Stimulated activated CD4-positive, alpha-beta T cell treated with anti-CD3 and anti-CD28 coated beads, TNF-alpha, amount 100 ng/mL, for 24 hours (primary cell): ENCODE measurements at places on chromosomes 16 and 17.

- peak; percentile 87 for DNase-seq
These were observed at the start of gene EPOP for GRCh38 chr17:38674749-38675615. EPOP (minus strand) TSS chr17:38674957; CDS start chr17:38674495, 462 bp downstream.

- DNase-seq: no peak
These were observed 54.2 kb upstream of the IL34 start for GRCh38 chr16:70592106-70592571.

DNA sequence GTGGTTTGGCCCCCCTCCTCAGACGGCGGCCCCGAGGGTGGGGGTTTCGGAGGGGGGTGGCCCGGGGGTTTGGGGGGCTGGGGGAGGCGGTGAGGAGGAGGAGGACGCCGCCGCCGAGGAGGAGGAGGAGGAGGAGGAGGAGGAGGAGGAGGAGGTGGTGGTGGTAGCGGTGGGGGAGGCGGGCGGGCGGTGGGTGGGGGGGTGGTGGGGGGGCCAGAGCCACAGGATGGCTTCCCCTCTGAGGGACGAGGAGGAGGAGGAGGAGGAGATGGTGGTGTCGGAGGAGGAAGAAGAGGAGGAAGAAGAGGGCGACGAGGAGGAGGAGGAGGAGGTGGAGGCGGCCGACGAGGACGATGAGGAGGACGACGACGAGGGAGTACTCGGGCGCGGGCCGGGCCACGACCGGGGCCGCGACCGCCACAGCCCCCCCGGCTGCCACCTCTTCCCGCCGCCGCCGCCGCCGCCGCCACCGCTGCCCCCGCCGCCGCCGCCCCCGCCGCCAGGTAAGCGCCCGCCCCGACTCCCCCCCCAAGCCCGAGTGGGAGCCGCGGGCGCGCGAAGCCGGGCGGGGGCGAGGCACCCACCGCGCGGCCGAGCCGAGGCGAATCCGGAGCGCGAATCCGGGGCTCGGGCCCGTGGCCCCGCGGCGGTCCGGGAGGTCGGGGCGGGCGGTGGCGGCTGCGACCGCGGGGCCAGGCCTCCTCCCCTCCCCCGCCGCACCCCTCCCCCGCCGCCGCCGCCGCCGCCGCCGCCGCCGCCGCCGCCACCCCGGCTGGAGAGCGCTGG lies 3.8 kb upstream of the CHD3 start:
- no peak for DNase-seq

DNA sequence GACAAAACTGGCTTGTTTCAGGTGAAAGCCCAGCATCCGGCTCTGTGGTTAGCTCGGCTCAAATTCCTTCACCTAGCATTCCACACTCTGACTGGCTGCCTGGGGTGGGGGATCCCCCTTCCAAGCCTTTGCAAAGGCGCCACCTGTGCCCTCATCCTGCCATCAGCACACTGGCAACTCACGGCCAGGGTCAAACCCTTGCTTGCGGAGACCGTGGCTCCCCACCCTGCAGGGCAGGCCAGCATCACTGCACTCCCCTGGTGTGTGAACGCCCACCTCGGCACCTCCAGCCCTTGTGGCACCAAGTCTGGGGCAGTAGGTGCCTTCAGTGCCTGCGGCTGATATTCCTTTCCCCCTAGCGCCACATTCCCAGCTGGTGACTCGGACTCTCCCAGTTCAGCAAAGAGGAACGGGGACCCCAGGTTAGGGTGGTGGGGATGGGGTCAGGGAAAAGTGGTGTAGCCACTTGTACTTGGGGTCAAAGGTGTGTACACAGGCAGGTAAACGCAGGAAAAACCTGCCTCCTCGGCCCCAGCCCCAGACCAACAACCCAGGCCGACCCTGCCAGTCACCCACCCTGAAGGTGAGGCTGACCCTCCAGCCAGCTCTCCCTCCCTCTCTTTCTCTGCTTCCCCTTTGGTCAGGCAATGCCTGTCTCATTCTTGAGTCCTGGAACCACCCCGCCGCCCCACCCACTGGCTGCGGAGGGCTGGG lies 1.1 kb downstream of the FLII start:
- peak; percentile 33 for DNase-seq

- no peak for DNase-seq
These were observed 40.3 kb upstream of the TNRC6A start for GRCh38 chr16:24689128-24689527.

- peak; percentile 2 for DNase-seq
These were observed 295.8 kb downstream of the FOXL1 start for GRCh38 chr16:86874141-86874540.

DNA sequence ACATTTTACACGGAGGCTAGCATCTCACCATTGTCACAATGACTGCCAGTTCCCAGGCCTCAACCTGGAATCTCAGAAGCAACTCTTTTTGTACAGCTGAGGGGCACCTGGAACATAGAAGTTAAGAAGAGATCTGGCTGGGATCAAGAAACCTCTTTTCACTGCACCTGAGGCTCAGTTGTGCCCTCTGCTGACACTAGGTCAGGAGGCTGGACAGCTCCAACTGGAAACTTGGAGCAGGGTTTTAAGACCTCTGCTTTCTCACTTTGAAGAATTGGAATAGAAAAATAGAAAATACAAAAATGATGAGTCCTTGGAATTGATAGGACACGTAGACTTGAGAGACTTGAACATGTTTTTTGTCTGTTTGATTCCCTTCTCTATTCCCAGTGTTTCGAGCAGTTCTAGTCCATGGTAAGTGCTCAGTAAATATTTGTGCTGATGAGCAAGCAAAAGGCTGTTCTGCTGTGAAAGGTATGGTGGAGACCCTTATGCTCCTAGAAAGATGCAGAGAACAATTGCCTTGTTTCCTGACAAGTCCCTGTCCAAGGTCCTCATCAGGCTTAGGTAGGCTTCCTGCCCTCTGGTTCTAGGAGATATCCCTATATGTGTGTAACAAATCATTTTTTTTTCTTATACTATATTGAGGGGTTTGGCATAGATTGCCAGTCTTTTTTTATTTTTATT lies 13.6 kb upstream of the PPM1D start:
- no peak for DNase-seq

DNA sequence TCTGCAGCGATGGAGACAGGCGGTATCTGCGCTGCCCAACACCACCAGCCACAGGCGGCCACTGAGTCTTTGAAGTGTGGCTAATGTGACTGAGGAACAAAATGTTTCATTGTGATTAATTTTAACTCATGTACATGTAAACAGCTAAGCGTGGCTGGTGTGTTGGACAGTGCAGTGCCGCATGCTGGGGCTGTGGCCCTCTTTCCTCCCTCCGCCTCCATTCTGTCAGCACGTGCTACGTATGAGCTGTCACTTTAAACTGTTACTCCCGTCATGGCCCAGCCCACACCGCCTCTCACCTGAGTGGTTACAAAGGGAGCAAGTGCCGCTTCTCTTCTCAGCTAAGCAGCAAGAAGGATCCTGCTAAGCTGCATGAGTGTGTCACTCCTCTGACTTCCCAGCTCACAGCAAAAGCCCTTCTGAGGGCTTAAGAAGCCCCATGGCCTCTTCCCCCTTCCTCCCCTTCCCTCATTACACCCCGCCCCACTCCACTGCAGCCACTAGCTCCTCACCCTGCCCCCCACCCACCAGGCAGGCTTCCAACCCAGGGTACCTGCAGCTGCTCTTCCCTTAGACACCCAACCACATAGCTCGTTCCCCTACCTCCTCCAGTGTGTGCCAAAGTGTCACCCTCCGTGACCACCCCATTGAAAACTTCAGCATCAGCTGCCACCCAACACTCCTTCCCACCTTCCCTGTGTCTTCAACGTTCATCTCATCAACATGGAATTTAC lies 15.0 kb downstream of the HASPIN start:
- peak; percentile 53 for DNase-seq

DNA sequence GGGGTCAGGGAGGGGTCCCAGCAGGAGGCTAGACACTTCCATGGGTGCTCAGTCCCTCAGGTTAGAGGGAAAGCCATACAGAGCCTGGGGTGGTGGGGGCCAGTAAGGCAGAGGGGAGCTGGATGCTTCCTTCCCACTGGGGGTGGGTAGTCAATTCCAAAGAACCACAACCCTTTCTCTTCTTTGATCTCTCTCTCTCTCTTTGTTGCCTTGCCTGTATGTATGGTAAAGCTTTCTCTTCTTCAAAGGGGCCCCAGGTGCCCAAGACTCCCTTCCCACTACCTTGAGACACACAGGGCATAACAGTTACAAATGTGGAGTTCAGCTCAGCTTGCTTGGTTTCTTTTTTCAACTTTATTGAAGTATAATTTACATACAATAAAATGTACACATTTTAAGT lies 30.5 kb upstream of the C1QL1 start:
- DNase-seq: no peak

GRCh38 chr17:57234739-57235092 lies 21.6 kb upstream of the MSI2 start:
- no peak for DNase-seq

- DNase-seq: no peak
These were observed 207.4 kb downstream of the TANC2 start for GRCh38 chr17:63173450-63173849.

DNA sequence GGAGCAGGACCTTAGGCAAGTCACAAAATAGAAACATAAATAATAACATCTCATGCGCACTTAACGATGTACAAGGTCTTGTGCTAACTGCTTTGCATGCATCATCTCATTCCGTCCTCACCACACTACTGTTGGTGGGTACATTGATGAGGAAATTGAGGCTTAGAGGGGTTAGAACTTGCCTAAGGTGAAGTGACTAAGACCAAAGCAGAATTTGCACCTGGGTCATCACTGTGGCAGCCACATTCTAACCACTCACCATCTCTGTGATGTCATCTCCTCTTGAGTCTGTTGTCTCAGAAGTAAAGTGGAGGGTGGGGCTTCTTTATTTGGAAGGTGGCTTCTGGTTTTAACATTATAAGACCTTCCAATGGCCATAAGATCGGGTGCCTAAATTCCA lies 20.4 kb upstream of the TRIM25 start:
- DNase-seq: no peak

- DNase-seq: no peak
These were observed 3.8 kb upstream of the ICAM2 start for GRCh38 chr17:64024215-64024654.

GRCh38 chr17:42514867-42515266 lies 21.2 kb upstream of the NAGLU start:
- no peak for DNase-seq

- no peak for DNase-seq
These were observed 826.4 kb downstream of the CDH11 start for GRCh38 chr16:64295466-64295865.

DNA sequence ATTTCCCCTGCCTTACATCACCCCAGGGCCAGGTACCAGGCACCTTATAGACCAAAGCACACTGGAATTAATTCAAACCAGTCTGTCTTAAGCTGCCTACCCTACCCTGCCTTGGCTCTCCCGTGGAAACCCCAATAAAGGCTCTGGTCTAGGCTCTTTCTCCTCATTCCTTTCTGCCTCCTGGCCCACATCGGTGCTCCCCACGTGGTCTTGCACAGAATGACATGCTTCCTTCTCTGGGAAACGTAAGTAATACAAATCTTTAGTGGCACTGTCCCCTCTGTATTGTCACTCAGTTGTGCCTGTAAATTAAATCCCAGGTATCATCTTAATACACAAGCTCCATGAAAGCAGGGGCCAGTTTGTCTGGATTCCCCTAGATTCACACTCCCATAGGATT lies 16.6 kb downstream of the KRT25 start:
- DNase-seq: no peak

GRCh38 chr16:77938913-77939312 lies 83.4 kb upstream of the CLEC3A start:
- no peak for DNase-seq

DNA sequence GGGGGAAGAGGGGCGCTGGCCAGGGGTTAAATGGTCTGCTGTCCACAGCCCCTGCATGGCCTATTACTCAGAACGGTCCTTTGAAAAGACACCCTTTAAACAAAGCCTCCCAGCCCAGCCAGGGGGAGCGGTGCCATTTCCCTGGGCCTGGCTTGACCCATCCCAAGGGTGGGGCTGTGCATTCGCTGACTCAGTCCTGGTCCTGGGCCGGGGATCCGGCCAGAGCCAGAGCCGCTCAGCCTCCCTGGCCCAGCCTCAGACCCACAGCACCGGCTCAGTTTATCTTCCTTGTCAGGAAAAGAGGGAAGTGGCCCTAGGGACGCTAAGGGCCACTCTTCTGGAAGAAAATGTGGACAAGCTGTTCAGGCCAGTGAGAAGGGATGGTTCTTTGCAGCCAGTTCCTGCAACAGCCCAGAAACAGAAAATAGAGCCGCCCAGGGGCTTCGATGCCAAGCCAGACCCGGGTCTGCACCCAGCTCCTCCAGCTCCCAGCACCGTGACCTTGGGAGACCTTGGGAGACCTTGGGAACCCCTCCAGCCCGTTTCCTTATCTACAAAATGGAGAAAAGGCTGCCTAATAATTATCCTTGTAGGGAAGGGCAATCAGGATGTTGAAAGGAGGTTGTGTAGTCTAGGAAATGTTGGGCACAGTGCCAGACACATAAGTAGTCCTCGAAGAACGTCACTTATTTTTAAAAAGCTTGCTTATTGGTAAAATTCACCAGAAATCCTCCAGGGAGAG lies 82.5 kb downstream of the ZDHHC7 start:
- no peak for DNase-seq

DNA sequence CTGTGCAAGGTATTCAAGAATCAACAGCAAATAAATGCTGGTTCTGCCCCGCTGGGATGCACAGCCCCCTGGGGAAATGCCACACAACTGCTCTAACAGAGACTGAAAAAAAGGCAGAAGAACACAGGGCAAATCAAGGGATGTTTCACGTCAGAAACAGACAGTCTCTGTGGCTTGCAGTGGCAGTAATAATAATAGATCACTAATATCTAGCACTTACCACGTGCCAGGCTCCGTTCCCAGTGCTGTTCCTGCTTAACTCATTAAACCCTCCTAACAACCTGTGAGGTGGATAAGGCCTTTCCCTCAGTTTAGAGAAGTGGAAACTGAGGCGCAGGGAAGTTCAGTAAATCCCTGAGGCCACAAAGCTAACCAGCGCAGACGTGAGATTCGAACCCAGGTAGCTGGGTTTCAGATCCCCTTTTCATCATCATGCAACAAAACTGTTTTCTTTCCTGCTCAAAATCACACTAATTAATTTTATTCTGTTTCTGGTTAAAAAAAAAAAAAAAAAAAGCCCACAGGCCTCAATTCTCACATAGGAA lies 36.7 kb downstream of the ARHGAP17 start:
- DNase-seq: no peak

DNA sequence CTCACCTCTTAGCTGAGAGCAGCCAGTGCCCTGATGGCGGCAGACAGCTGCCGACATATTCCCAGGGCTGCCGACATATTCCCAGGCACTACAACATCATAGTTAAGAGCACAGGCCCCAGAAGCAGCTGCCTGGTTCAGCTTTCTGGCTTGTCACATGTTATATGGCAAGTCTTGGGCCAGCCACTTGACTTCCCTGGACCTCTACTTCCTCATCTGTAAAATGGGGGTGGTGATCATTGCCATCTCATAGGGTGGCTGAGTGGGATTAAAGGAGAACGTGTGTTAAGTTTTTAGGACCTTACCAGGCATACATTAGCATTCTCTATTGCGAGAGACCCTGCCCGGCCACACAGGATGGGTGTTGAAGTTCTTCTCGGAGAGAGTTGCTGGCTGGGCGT lies 19.1 kb downstream of the CDIPT start:
- no peak for DNase-seq
